ENCODE measurements at places on chromosomes 7 and 10. TPM values are rescaled to one million over a fixed set of nuclear protein-coding genes. Genes with fewer than 3 reads are reported as not detected.

GRCh38 chr10:110134917-110135316, 72.5 kb upstream of the MXI1 start:
- DNase-seq = no peak

Gene HMX3
- polyA plus RNA-seq = not detected

DNA sequence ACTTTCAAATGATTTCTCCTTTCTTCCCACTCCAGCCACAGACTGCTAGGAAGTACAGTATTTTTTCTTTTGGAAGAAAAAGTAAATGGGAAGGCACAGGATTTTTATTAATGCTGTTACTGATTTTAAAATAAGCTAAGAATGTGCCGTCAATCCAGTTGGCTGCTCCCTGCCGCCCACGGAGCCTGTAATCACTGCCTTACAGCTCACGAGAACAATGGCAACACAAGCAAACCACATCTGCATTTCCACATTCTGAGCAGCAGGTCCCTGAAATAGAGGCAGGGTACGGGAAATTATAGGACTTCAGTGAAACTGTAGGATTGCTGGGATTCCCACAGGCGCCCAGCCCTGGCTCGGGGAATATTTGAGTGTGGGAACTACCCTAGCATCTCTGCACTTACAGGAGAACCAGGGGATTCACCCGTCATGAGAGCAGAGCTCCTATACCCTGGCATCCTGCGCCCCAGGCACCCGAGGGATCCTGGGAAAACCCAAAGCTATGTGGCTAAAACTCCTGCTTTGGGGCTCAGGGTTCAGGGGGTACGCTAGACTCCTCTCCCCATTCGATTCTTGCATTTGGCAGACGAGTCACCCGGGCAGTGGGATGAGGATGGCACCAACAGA, 72.9 kb upstream of the TNS3 start:
- DNase-seq = no peak

GRCh38 chr7:126436213-126436868, 816.4 kb downstream of the GRM8 start:
- DNase-seq = no peak

- DNase-seq = no peak
These were observed 48.8 kb upstream of the CARD11 start for GRCh38 chr7:3092468-3092867.

Gene EIF5AL1
- 1.0 TPM for polyA plus RNA-seq

Gene TAS2R5
- 8.6 TPM for polyA plus RNA-seq

GRCh38 chr7:47852330-47853245, 95.7 kb downstream of the PKD1L1 start:
- no peak for DNase-seq

DNA sequence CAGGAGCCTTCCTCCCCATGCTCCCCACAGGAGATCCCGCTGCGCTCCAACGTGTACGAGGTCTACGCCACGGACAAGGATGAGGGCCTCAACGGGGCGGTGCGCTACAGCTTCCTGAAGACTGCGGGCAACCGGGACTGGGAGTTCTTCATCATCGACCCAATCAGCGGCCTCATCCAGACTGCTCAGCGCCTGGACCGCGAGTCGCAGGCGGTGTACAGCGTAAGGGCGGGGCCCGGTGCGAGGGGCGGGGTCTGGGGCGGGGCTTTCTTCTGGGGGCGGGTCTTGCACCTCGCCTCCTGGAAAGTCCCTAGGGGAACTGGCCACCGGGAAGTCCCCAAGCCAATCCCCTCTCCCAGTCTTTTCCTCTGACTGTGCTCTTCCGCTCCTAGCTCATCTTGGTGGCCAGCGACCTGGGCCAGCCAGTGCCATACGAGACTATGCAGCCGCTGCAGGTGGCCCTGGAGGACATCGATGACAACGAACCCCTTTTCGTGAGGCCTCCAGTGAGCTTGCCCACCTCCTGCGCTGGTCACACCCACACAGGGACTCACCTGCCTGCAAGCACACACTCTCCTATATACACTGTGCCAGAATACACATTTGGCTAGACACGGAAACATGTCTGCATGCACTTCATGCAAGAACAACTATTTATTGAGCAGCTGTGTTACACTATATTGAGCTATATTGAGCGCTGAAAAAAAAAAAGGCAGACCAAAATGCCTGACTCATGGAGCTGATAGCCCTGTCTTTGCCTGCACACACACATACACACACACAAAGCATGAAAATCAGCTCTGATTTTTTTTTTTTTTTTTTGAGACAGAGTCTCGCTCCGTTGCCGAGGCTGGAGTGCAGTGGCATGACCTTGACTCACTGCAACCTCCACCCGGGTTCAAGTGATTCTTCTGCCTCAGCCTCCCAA, 32.7 kb upstream of the VSIR start:
- no peak for DNase-seq

- no peak for DNase-seq
These were observed 220.0 kb downstream of the LRMDA start for GRCh38 chr10:75651417-75651816.

Gene PRKG1
- 14.3 TPM for polyA plus RNA-seq

- no peak for DNase-seq
These were observed 110.8 kb upstream of the PTN start for GRCh38 chr7:137454246-137454724.

- DNase-seq = no peak
These were observed 345.9 kb downstream of the KIF20B start for GRCh38 chr10:90047243-90047729.

All from left renal cortex interstitium (tissue), 4 donors.